Effector CD8-positive, alpha-beta T cell (primary cell): ENCODE measurements at places on chromosomes 3 and 15.
A peak's percentile ranks its signal among the peaks of the same experiment; 100 is the strongest.

- DNase-seq: no peak
These were observed 142.0 kb upstream of the SLCO3A1 start for GRCh38 chr15:91711384-91712033.

DNA sequence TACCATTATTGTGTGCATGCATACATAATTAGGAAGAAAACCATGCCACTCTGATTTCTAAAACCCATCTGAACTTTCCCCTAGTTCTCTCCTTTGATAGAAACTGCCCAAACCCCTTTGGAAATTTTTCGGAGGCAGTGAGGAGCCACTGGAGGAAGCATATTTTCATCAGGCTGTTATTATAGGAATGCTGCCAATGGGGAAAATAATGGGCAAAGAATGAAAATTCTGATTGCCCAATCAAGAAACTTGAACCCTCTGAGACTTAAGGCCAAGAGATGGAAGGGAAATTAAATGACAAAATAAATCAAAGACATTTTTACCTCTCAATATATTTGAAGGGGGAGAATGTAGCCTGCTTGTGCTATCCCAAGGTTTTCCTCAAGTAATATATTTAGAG lies 376.0 kb upstream of the PDZRN3 start:
- DNase-seq: no peak

DNA sequence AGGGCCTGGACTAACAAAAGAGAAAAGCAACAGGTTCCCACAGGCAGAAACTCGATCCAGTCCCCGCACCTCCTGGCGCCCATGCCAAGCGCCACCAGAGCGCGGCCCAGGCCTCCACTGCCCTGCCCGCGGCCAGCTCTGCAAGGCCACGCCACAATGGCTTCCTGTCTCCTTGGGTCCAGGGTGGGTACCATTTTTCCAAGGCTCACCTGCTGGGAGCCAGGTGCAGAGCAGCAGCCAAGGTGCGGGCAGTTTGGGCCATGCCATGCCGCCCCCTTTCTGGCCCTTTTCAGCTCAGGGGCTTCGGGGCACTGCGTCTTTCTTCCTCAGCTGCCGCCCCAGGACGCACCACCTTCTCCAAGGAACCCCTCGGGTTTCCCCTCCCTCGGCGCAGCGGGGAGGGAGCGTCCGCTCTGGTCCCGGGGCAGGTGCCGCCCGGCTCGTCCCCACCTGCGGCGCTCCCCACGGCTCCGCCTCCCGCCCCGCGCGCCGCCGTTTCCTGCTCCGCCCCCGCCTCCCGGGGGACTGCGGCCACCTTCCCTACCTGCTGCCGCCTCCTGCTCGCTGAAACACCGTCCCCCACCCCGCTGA lies at the start of gene ILDR1:
Gene ILDR1, minus strand, starts transcription at position 437 of the 591 bp plus-strand sequence. Its CDS starts 170 bp downstream, at position 267.
- no peak for DNase-seq

DNA sequence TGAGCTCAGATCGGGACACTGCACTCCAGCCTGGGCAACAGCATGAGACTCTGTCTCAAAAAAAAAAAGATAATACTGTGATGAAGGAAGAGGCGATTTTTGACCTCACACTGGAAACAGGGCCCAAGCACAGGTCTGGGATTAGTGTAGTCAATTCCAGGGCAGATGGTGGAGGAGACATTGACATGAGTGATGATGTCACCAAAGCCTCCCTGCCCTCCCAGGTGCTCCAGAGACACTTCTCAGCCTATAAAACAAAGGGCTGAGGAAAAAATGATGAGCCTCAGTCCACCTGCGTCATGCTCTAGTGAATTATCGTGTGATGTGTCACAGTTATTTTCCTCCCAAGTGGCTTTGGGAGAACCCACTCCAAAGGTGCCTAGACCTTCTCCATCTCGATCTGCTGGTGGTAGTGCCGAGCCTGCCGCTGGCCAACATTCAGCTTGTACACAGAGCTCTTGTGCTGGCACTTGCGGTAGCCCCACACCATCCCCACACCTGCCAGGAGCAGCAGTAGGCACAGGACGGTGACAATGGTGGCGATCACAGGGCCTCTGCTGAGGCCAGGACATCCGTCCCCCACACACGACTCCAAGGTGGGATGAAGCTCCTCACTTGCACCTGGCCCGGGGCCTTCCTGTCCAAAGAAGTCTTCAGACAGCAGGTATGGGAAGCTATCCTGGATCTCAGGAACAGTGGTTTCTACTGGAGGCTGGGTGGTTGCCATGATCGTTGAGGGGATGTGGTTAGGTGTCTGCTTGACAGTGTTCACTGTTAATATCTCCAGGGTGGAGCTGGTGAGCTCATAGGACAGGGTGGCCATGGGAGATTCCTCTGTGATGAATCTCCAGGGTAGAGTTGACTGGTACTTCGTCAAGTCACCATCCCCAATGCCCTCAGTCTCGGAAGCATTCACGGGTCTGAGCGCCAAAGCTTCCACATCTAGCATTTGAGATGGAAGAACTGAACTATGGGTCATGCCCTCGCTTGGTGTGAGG lies 38.8 kb downstream of the CRTAP start:
- no peak for DNase-seq

GRCh38 chr3:30894521-30895251 lies at the start of gene GADL1:
GADL1 (minus strand) TSS chr3:30894661; CDS start chr3:30894614, 47 bp downstream.
- DNase-seq: no peak

DNA sequence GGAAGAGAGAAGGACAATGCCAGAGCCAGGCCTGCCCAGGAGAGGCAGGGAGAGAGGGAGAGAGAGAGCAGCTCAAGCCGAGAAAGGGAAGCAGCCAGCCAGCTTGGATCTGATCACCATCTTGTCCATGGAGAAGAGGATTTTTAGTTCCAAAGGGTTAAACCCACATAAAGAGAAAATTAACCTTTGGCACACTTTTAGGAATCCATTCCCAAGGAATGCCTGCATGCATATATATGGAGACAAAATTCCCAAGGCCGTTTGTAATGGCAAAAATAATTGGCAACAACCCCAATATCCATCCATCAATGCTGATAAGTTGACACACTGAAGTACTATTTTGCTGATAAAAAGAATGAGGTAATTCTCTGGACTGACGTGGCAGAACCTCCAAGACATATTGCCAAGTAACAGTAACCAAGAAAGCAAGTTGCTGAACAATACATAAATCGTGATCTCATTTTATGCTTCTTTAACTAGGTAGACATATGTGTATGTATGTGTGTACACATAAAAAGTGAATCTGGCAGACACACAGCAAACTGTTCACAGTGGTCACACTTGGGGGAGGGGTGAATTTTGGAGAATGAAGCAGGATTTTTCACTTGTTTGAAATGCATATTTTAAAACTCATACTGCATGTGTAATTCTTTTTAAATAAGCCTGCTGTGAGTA lies 7.5 kb upstream of the STRA6 start:
- DNase-seq: no peak

- DNase-seq: no peak
These were observed 78.8 kb upstream of the BOC start for GRCh38 chr3:113132571-113132996.

DNA sequence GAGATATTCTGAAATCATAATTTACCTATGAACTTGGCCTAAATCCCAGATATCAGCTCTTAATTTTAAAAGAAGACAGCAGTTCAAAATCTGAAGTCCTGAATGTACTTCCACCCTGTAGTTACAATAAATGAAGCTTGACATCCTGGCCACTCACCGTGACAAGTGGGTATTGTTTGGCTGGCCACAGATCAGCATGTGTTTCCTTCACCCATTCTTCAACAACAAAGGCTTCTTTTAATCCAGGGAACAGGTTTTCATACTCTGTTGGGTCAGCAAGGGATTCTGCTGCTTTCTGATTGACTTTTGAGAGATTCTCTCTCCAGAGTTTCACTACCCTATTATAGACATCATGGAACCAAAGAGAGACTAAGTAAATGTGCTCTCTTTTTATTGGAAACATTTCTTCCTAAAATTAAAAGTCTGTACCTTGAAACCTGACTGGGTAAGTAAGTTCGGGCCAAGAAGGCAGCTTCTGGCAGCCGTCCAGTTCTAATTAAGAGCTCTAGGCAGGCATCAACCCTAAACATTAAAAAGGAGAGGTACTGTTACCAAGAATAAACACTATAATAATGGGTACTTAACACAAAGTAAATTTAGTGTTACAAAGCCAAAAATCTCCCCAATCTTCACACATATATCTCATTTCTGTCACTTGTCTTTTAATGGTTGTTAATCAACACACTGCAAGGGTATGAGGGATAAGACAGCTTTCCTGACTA lies 15.2 kb downstream of the MRPS22 start:
- no peak for DNase-seq

DNA sequence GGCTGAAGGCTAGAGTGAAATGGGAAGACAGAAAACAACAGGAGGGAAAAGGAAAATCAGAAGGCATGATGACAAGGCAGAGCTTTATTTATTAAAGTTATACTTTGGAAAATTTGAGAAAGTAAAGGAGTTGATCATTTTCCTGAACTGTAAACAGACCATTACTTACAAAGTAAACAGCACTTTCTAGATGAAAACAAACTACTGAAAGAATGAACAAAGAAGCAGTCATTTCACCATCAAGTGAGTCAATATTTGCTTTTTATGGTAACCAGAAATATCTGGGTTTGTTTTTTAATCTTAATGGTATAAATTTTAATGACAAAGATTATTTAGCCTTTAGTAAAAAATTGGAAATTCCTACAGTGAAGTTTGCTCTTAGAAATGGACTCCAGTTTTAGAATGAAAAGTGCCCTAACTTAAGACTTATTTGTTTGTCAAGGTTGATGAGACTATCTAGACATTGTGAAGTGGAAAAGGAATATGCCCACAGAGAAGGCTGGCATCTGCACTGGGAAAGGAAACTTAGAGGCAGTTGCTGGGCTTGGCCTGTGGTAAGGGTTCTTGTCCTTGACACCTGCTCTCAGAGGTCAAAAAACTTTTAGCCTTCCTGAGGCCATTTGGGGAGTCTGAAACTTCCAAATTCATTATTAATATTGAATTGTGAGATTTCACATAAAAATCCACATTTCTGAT lies 47.2 kb downstream of the SPTSSB start:
- no peak for DNase-seq

DNA sequence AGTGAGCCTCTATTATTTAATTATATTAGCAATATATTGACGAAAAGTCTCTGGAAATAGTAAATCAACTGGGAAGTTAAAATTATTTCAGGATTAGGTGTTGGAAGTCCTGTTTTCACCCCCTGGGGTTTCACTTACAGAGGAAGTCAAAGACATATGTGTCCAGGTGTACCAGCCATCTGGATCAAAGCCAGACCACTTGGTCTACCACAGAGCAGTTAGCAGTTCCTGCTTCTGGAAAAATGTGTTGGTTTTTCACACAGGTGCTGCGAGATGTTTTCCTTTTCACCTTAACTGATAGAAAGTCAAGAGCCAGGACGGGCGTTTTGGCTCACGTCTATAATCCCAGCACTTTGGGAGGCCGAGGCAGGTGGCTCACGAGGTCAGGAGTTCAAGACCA lies 13.1 kb downstream of the MME start:
- no peak for DNase-seq

DNA sequence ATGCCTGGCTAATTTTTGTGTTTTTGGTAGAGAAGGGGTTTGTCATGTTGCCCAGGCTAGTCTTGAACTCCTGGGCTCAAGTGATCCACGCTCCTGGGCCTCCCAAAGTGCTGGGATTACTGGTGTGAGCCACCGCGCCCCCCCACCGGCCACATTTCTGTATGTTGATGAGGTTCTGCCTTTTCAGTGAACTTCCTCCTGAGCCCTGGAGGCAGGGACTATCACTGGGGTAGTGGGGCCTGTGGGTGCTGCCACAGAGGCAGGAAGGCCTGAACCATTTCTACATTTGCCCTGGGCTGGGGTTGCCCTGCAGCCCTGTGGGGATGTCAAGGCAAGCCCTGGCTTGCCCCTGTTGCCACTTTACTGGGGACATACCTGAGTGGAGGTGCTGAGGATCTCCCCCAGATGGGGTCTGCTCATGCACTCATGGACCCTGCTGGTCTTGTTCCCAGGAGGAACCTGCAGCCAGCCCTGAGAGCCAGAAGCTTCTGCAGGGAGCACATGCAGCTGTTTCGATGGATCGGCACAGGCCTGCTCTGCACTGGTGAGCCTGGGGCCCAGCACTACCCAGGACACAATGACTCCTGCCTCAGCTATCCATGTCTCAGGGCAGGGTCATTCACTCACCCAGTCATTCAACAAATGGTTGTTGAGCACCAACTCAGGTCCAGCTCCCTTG lies 5.7 kb downstream of the SLC28A1 start:
- no peak for DNase-seq

GRCh38 chr3:46865031-46865507 lies 1.8 kb upstream of the MYL3 start:
- DNase-seq: no peak

- DNase-seq: peak; percentile 80
These were observed 33.5 kb downstream of the BCL2L10 start for GRCh38 chr15:52078876-52079700.

GRCh38 chr15:51982013-51982769 lies 10.6 kb upstream of the LEO1 start:
- no peak for DNase-seq

DNA sequence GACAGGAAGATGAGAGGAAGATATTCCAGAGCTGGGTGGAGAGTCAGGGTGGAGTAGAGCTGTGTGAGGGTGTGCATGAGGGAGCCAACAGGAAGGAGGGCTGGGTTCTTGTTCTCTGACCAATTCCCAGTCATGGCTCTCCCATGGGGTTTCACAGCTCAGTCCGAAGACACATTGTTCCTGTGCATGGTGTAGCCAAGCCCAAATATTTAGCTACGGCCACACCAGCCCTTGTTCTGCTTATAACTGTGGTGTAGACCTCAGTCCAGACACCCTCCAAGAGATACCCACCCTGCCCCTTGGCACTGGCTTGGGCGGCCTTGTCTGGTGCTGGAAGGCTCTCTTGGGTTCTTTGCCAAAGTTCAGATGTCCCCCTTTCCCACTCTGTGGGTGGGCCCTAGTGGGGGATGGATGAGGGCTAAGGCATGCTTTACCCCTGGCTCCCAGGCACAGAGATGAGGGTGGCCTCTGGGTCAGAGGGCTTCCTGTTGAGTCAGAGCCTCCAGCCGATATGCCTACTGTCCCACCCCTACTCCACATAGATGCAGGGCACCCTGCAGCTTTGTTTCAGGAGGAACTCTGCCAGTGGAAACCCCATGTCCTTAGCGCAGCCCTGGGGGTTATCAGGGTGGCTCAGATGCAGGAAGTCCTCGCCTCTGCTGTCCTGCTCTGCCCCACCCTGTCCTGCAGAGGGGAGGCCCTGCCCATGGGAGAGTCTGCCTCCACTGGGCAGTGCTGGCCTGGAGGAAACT lies 271.2 kb upstream of the CTDSPL start:
- no peak for DNase-seq

DNA sequence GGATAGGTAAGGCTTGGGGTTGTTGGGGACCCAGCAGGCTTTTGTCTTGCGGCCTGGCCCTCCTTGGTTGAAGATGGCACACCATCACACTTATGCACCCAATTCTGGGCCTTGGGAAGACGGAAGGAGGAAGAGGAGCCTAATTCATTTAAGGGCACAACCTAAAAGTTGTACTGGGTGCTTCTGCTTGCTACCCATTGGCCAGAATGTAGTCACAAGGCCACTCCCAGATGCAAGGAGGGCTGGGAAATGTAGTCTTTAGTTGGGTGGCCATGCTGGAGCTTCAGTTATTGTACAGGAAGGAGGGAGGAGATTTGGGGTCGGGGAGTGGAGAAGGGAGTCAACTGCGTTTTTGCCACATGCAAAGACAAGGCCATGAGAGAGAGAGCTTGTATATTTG lies 109.2 kb downstream of the TMEM266 start:
- DNase-seq: no peak

GRCh38 chr3:170815340-170815739 lies 54.7 kb downstream of the RPL22L1 start:
- DNase-seq: no peak
